ENCODE measurements at places on chromosomes 6 and 20. TPM values are rescaled to one million over a fixed set of nuclear protein-coding genes. Genes with fewer than 3 reads are reported as not detected.

The TAP2 gene
- polyA plus RNA-seq = 17.8 TPM

The HNF4A gene
- 0.68 TPM for polyA plus RNA-seq

The RAB44 gene
- polyA plus RNA-seq = 0.07 TPM

The PMEPA1 gene
- polyA plus RNA-seq = 22.1 TPM

The FAM83B gene
- polyA plus RNA-seq = 0.09 TPM

The MYL9 gene
- polyA plus RNA-seq = 327 TPM

The LRFN2 gene
- not detected for polyA plus RNA-seq

The TINAG gene
- not detected for polyA plus RNA-seq

The TRIM39 gene
- 9.6 TPM for polyA plus RNA-seq

The MUC21 gene
- polyA plus RNA-seq = 0.05 TPM

The CPNE5 gene
- 1.5 TPM for polyA plus RNA-seq

The SIRPB2 gene
- 6.1 TPM for polyA plus RNA-seq

The SLC22A23 gene
- polyA plus RNA-seq = 7.2 TPM

The OR2H1 gene
- not detected for polyA plus RNA-seq

The MSH5 gene
- polyA plus RNA-seq = 3.9 TPM

The HRH3 gene
- not detected for polyA plus RNA-seq

The PRICKLE4 gene
- polyA plus RNA-seq = 1.4 TPM

The DNMT3B gene
- polyA plus RNA-seq = 0.42 TPM

The ALDH8A1 gene
- 0.36 TPM for polyA plus RNA-seq

The BMP5 gene
- polyA plus RNA-seq = 0.09 TPM

The PXDC1 gene
- 9.3 TPM for polyA plus RNA-seq

The HTR1E gene
- 0.09 TPM for polyA plus RNA-seq

The EPPIN gene
- not detected for polyA plus RNA-seq

The WTAP gene
- polyA plus RNA-seq = 36.9 TPM

The AIF1 gene
- polyA plus RNA-seq = 180 TPM

The CRISP3 gene
- polyA plus RNA-seq = 3.1 TPM

The UBE2C gene
- 3.5 TPM for polyA plus RNA-seq

The LIN28B gene
- not detected for polyA plus RNA-seq

The CALHM5 gene
- polyA plus RNA-seq = 1.5 TPM

The RGS19 gene
- polyA plus RNA-seq = 19.9 TPM

The MKKS gene
- polyA plus RNA-seq = 12.8 TPM

The HLA-DOA gene
- polyA plus RNA-seq = 1.5 TPM

The FOXS1 gene
- polyA plus RNA-seq = 0.22 TPM

The HLA-DRB5 gene
- polyA plus RNA-seq = 1.4 TPM

The PCNA gene
- 23.9 TPM for polyA plus RNA-seq

The PROCR gene
- polyA plus RNA-seq = 16.1 TPM

The COMMD7 gene
- 30.5 TPM for polyA plus RNA-seq

The CST7 gene
- polyA plus RNA-seq = 35.0 TPM

The KCNQ5 gene
- not detected for polyA plus RNA-seq

The C6orf15 gene
- not detected for polyA plus RNA-seq

The FERMT1 gene
- polyA plus RNA-seq = 1.0 TPM

The DDAH2 gene
- 21.9 TPM for polyA plus RNA-seq

The BIRC7 gene
- polyA plus RNA-seq = not detected

The CSNK2A1 gene
- 37.1 TPM for polyA plus RNA-seq

The TFAP2A gene
- polyA plus RNA-seq = 0.03 TPM

The PSORS1C1 gene
- polyA plus RNA-seq = 0.28 TPM

The ENPP4 gene
- 9.1 TPM for polyA plus RNA-seq

The ENPP5 gene
- 1.2 TPM for polyA plus RNA-seq

The FAM83C gene
- polyA plus RNA-seq = 0.03 TPM

The OTOR gene
- polyA plus RNA-seq = not detected

The OR2B6 gene
- not detected for polyA plus RNA-seq

The BPIFB4 gene
- 0.12 TPM for polyA plus RNA-seq

The MLIP gene
- 2.0 TPM for polyA plus RNA-seq

The TRIM40 gene
- polyA plus RNA-seq = not detected

The AGPAT4 gene
- 3.7 TPM for polyA plus RNA-seq

The GFOD1 gene
- 6.5 TPM for polyA plus RNA-seq
